Bone marrow (tissue), 2 donors: ENCODE measurements at places on chromosomes 3 and 15.
A peak's percentile ranks its signal among the peaks of the same experiment; 100 is the strongest.

DNA sequence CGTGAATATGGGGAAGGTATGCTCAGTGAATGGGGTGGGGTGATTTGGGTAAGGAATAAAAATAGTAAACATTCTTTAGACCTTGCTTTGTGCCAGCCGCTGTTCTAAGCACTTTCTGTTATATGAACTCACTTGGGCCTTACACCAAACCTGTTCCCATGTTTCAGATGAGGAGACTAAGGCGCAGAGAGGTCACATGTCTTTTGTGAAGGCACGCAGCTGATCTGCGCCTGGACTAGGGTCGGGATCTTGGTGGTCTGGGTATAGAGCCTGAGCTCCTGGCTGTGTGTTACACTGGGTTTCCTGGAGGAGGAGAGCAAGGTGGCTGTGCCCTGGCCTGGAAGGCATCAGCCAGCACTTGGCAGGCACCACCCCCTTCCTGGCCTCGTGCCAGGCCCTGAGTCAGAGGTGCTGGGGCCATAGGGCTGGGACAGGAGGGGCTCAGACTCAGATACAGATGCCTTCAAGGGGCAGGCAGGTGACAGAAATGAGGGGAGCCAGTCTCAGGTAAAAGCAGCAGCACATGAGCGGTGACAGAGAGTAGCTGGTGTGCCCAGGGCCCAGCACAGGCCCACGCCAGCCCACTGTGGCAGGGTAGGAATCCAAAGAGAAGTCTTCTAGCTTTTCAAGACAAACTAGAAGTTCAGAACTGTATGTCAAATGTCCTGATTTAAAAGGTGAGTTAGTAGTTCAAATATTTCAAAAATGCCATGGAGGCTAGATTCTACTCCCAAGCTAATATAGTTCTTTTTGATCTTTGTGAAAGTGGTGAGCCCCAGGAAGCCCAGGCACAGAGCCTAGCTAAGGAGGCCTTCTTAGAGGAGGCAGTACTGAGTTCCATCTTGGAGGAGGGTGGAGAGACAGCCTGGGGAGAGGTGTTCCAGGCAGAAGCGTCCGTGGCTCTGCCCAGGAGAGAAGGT lies 83.1 kb downstream of the DNAJB8 start:
- peak; percentile 27 for DNase-seq

GRCh38 chr3:59514865-59515482 lies 465.1 kb upstream of the CFAP20DC start:
- no peak for DNase-seq

- peak; percentile 5 for DNase-seq
Measured at GRCh38 chr15:73273181-73274002, 95.4 kb downstream of the HCN4 start.

DNA sequence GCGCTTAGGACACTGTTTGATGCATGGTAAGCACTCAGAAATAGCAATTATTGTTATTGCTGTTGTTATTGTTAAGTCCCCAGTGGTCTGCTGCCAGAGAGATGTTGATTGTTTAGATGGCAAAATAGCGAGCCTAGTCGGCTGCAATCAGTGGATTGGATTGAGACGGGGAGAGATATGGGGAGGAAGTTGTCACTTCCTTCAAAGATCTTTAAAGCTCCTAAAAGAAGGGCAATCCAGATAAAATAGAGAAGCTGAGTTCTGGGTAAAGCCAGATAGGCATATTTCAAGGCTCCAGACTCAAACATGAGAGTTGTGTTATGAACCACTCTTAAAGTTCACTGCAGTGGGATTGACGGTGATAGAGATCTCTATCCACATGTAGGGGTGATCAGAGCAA lies 64.5 kb downstream of the RYR3 start:
- DNase-seq, result no peak

DNA sequence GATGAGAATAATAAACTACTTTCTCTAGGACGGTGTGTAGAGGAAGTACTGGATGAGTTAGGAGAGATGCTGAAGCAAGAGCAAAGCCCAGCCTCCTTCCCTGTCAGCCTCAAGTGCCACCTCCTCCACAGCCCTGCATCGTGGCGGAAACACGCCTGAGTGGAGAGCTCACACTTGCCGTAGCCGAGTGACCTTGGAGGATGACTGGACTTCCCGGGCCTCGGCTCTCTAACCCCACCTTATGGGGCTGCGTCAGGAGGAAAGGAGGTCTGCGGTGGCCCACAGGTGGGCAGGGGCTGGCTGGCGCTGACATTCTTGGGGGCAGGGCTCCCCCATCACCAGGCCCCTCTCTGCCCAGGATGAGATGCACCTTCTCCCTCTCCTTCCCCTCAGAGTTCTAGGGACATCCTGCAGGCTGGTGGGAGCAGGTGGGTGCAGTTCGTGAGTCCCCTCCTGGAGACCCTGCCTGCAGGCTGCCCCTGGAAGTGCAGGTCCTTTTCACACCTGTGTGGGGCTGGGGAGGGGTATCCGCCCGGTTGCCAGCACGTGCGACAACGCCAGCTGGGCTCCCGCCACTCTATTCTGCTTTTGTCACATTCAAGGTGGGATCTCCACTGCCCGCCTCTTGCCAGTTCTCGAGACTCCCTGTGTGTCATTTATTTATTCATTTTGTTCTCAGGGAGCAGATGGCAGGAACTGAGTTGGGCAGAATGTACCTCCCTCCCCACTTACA lies 175.2 kb downstream of the MEGF11 start:
- DNase-seq, result no peak

- DNase-seq, result no peak
Measured at GRCh38 chr15:73755481-73755880, 2.3 kb upstream of the INSYN1 start.

DNA sequence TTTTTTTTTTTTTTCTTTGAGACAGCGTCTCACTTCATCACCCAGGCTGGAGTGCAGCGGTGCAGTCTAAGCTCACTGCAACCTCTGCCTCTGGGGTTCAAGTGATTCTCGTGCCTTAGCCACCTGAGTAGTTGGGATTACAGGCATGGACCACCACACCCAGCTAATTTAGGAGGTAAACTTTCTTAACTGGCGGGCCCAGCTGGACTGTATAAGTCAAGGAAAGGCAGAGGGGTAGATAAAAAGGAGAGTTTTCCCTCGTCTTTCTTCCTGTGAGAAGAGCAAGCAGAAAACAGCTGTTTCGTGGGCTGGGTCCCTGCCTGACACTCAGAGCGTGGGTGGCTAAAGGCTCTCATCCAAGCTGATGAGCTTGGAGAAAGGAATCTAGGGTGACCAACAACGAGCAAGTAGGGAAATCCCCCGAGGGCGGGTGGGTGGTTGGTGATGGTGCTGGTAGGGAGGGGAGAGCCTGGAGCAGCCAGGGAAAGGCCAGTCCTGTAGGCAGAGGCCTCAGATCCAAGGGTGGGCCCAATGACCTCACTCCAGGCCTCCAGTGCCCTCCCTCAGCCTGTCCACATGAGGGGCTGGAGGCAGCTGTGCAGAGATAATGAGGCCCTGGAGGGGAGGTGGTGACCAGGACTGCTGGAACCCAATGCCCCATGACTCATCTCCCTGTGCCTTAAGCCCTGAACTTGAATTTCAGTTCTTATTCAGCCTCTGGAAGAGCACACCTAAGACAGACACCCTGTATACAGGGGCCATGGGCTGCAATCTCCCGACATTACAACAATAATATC lies 43.1 kb upstream of the LIMD1 start:
- no peak for DNase-seq
